ENCODE measurements at places on chromosomes 5 and 9.

DNA sequence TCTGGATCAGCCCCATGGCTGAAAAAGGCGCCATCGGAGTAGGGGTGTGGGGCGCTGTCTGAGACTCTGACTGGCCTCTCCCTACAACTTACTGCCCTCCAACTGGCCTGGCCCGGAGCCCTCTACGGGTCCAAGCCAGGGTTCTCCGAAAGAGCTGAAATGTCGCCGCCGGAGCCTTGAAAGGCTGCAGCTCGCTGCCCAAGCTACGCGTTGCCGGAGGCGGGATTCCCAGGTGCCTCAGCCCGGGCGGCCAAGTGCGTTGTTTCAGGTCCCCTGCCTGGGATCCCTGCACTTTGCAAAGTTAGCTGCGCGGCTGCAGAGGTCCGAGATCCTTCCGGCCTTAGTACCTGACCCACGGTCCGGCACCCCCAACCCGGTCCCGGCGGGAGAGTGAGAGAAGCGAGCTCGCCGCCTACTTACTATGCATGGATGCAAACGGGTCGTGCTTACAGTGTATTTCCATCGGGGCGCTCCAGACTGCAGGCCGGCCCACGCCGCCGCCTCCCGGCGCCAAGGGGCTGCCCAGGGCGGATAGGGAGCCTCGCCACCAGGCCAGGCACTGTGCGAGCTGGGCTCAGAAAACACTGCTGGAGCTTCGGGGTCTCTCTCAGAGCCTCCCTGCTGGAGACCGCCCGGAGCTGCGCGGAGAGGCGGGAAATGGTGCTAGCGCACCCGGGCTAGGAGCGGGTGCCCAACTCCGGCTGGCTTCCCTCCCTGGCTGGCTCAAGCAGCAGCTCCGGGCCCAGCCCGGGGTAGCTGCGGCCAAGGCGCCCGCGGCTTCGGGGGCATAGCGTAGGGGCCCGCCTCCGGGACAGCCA lies 7.7 kb downstream of the PAX5 start:
- H3K27ac ChIP-seq = no peak overlapping the region
- peaks cover 64% of the 10 kb centered on the region for H3K27me3 ChIP-seq
- H3K4me3 ChIP-seq = no peak overlapping the region
- no peak for DNase-seq
- H3K36me3 ChIP-seq = no peaks in the 10 kb centered on the region

GRCh38 chr5:180326989-180327565 lies 26.1 kb downstream of the GFPT2 start:
- no peaks in the 10 kb centered on the region for H3K36me3 ChIP-seq
- H3K27ac ChIP-seq = no peak overlapping the region
- no peaks in the 10 kb centered on the region for H3K4me1 ChIP-seq
- peak; percentile 8 for DNase-seq

GRCh38 chr9:133269537-133270362 lies 5.3 kb downstream of the ABO start:
- H3K4me1 ChIP-seq = no peaks in the 10 kb centered on the region
- H3K27ac ChIP-seq = no peak overlapping the region
- no peaks in the 10 kb centered on the region for H3K36me3 ChIP-seq
- no peak overlapping the region for H3K4me3 ChIP-seq
- no peaks in the 10 kb centered on the region for H3K27me3 ChIP-seq
- DNase-seq = no peak

DNA sequence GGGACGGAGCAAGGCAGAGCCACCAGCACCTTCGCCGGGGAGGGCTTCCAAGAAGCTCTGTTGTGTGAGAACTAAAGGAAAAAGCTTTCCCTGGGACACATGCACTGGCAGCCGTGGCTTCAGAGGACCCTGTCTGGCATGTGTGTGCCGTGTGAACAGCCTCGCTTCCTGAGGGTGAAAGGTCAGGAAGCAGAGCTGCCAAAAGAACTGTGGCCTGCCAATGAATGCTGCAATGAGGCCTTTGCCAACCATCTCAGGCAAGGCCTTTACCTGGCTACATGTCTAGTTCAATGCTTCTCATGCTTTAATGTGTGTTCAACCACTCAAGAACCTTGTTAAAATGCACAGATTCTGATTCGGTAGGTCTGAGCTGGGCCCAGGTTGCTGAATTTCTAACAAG lies 53.5 kb downstream of the NIPSNAP3B start:
- H3K4me3 ChIP-seq = peak overlapping the region; percentile 28
- no peaks in the 10 kb centered on the region for H3K4me1 ChIP-seq
- DNase-seq = peak; percentile 86
- peak overlapping the region; percentile 70 for H3K27ac ChIP-seq

- no peak for DNase-seq
- H3K4me3 ChIP-seq = no peak overlapping the region
- no peaks in the 10 kb centered on the region for H3K4me1 ChIP-seq
These were observed 58.1 kb downstream of the HAPLN1 start for GRCh38 chr5:83662558-83662957.

DNA sequence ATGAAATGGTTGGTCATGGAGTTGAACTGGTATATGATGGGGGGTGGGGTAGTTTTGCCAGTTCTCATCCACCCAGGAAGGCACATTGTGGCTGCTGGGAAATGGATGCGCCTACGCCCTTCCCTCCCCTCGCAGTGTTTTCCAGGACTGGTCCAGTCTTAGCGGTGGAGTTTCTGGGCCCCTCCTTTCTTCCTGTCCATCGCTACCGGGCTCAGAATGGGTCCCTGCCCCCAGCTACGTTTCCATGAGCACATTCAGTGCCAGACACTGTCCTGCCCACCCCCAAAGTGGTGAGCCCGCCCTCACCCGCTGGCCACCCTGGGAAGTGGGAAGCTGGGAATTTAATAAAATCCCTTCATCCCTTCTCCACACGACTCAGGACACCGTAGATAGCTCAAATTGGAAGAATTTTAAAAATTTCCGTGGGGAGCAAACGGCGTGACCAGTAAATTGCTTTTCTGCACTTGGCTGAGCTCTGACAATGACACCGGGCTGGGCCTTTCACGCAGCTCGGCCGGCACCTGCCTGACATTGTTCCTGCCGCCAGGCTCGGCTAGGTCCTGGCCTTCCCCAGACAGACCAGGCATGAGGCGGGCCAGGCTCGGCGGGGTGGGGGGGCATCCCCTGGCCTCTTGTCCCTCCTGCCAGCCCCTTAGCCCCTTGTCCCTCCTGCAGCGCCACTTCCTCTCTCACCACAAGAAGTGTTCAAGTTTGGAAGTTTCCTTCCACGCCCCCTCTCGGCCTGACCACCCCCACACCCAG lies 3.6 kb downstream of the FGF18 start:
- DNase-seq = no peak
- no peaks in the 10 kb centered on the region for H3K27me3 ChIP-seq
- no peak overlapping the region for H3K4me3 ChIP-seq
- no peaks in the 10 kb centered on the region for H3K4me1 ChIP-seq

- peak; percentile 49 for DNase-seq
- no peak overlapping the region for H3K27ac ChIP-seq
- peaks cover 41% of the 10 kb centered on the region for H3K4me1 ChIP-seq
- peaks cover 3% of the 10 kb centered on the region for H3K36me3 ChIP-seq
These were observed 5.6 kb downstream of the EDF1 start for GRCh38 chr9:136860529-136860928.

GRCh38 chr5:22541037-22541436 lies 312.1 kb downstream of the CDH12 start:
- DNase-seq = no peak
- no peaks in the 10 kb centered on the region for H3K36me3 ChIP-seq
- H3K4me1 ChIP-seq = no peaks in the 10 kb centered on the region
- H3K4me3 ChIP-seq = no peak overlapping the region

- no peak for DNase-seq
- peak within 1 kb of the TSS; percentile 42 for H3K4me3 ChIP-seq
- no peak within 1 kb of the TSS for H3K27ac ChIP-seq
- no peaks in the 10 kb centered on the region for H3K27me3 ChIP-seq
- H3K36me3 ChIP-seq = no peaks in the 10 kb centered on the region
These were observed at the start of gene GPRIN1 for GRCh38 chr5:176609724-176610434. Gene GPRIN1 (minus strand): TSS chr5:176610156. CDS start chr5:176599834, 10,322 bp downstream.

- H3K36me3 ChIP-seq = no peaks in the 10 kb centered on the region
- H3K27me3 ChIP-seq = no peaks in the 10 kb centered on the region
- no peaks in the 10 kb centered on the region for H3K4me1 ChIP-seq
- H3K4me3 ChIP-seq = no peak overlapping the region
These were observed 41.7 kb downstream of the GNAQ start for GRCh38 chr9:77989909-77990308.

GRCh38 chr9:87359264-87359663 lies 138.4 kb upstream of the DAPK1 start:
- H3K4me3 ChIP-seq = no peak overlapping the region
- H3K27ac ChIP-seq = no peak overlapping the region
- no peak for DNase-seq
- no peaks in the 10 kb centered on the region for H3K4me1 ChIP-seq
- no peaks in the 10 kb centered on the region for H3K27me3 ChIP-seq

GRCh38 chr5:172825610-172826204 lies 8.3 kb upstream of the ERGIC1 start:
- H3K27ac ChIP-seq = no peak overlapping the region
- H3K36me3 ChIP-seq = no peaks in the 10 kb centered on the region
- H3K27me3 ChIP-seq = no peaks in the 10 kb centered on the region
- no peak overlapping the region for H3K4me3 ChIP-seq
- no peak for DNase-seq

DNA sequence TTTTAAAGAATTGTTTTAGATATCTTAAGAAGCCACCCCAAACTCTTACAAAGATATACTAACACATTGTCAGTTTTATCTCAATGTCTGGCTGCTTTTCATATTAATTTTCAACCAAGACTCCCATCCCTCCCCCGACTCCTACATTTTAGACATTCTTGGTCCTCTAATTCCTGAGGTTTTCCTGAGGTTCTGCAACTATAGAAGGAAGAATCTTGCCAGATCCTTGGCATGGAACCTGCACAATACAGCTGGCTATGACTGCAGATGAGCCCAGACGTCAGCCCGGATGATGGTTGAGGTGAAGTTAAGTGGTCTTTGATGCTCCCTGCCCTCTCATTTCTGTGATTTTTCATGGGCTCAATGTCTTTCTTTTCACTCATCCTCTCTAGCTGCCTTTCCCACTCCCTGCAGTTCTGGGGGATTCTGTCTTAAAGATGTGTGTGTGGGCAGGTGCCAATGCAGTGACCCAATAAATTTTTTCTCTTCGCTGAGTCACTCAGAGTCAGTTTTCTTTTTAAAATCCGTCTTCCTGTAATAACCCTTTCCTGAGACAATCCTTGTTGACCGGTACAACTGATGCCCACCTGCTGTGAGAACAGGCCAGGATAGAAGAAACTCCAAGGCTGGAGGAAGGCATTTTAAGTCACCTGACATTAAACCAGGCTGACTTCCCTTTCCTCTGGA lies 237.8 kb upstream of the GAS1 start:
- DNase-seq = no peak
- no peaks in the 10 kb centered on the region for H3K27me3 ChIP-seq
- no peak overlapping the region for H3K27ac ChIP-seq
- no peak overlapping the region for H3K4me3 ChIP-seq

GRCh38 chr5:154467655-154468354 lies 10.2 kb downstream of the HAND1 start:
- peaks cover 9% of the 10 kb centered on the region for H3K27me3 ChIP-seq
- DNase-seq = peak; percentile 77
- H3K27ac ChIP-seq = no peak overlapping the region
- H3K4me3 ChIP-seq = no peak overlapping the region
- H3K36me3 ChIP-seq = no peaks in the 10 kb centered on the region

GRCh38 chr9:78314953-78315870 lies 18.3 kb downstream of the PSAT1 start:
- H3K4me1 ChIP-seq = no peaks in the 10 kb centered on the region
- H3K36me3 ChIP-seq = no peaks in the 10 kb centered on the region
- no peak overlapping the region for H3K27ac ChIP-seq
- H3K4me3 ChIP-seq = no peak overlapping the region

DNA sequence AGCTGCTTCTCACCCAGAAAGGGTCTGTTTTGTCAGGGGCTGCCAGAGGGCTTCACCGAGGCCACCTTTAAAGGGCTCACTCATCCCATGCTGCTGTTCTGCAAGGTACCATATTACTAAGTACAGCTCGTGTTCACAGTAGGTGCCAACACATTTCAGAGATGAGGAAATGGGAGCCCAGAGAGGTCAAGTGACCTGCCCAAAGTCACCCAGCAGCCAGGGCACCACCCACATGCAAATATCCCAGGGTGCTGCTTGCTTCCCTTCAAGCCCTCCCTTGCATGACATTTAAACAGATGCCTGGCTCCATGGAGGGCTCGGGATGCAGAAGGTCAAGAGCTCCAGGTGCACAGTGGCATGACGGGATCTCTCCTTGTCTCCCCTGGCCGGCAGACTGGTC lies 123.5 kb upstream of the SARDH start:
- H3K4me1 ChIP-seq = peaks cover 8% of the 10 kb centered on the region
- DNase-seq = no peak
- H3K27me3 ChIP-seq = no peaks in the 10 kb centered on the region
- no peaks in the 10 kb centered on the region for H3K36me3 ChIP-seq

GRCh38 chr5:132303589-132303988 lies 9.4 kb downstream of the SLC22A4 start:
- H3K4me3 ChIP-seq = no peak overlapping the region
- H3K36me3 ChIP-seq = no peaks in the 10 kb centered on the region
- peaks cover 4% of the 10 kb centered on the region for H3K4me1 ChIP-seq
- DNase-seq = no peak

DNA sequence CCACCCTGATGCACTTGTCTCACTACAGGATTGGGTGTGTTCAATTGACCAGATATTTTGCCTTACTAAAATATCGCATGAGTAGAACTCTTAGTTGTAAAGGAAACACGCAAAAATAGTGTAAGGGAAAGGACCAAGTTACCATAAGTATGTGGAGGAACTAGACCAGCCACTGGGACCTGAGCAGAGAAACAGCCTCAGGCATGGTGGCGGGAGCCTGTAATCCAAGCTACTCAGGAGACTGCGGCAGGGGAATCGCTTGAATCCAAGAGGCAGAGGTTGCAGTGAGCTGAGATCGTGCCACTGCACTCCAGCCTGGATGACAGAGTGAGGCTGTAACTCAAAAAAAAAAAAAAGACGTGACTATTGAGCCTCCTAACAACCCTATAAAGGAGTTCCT lies 117.9 kb upstream of the SPATA31C2 start:
- H3K4me3 ChIP-seq = no peak overlapping the region
- no peak for DNase-seq
- no peaks in the 10 kb centered on the region for H3K27me3 ChIP-seq
- H3K36me3 ChIP-seq = no peaks in the 10 kb centered on the region
- no peak overlapping the region for H3K27ac ChIP-seq

- H3K4me3 ChIP-seq = no peak overlapping the region
- no peak for DNase-seq
- H3K27ac ChIP-seq = no peak overlapping the region
- no peaks in the 10 kb centered on the region for H3K36me3 ChIP-seq
- peaks cover 35% of the 10 kb centered on the region for H3K4me1 ChIP-seq
- H3K27me3 ChIP-seq = no peaks in the 10 kb centered on the region
These were observed 53.8 kb upstream of the KLF9 start for GRCh38 chr9:70468291-70468690.

- no peak overlapping the region for H3K4me3 ChIP-seq
- no peak overlapping the region for H3K27ac ChIP-seq
- no peaks in the 10 kb centered on the region for H3K27me3 ChIP-seq
- H3K4me1 ChIP-seq = no peaks in the 10 kb centered on the region
These were observed 111.7 kb upstream of the BOD1 start for GRCh38 chr5:173727839-173728778.

Data from right lobe of liver (tissue), 6 donors.